Neural crest cell (in vitro differentiated cells): ENCODE measurements at places on chromosomes 3 and 15. TPM values are rescaled to one million over a fixed set of nuclear protein-coding genes. Genes with fewer than 3 reads are reported as not detected.

DNA sequence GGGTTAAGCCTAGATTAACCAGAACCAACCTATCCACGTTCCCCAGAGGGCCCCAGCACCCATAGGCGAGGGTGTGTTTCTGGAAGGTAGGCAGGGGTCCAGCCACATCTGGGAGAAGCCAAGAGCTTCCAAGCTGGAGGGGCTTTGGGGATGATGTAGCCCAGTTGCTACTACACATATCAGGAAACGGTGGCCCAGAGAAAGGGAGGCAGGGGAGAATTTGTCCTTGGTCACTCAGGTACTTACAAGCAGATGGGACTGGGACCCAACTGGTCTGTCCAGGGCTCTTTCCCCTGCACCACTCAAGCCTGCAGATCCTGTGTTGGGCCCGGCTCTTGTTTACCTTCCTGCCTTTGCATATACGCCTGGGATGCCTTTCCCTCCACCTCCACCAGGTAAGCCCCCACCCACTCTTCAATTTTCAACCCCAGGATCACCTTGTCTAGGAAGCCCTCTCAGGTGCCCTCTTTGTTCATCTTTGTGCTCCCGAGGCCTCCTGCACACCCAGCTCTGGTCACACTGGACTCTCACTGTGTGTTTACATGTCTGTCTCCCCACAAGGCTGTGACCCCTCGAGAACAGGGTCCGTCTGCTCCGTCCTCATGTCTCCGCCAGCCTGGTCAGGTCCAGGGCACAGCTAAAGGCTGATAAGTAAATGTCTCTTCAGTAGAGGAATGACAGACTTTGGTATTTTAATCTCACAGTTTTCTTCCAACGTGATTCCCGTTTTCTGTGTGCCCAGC is 204.4 kb upstream of the LINGO1 start:
- no peak for DNase-seq

- DNase-seq: no peak
These were observed 241.8 kb downstream of the TBC1D5 start for GRCh38 chr3:17500618-17501017.

DNA sequence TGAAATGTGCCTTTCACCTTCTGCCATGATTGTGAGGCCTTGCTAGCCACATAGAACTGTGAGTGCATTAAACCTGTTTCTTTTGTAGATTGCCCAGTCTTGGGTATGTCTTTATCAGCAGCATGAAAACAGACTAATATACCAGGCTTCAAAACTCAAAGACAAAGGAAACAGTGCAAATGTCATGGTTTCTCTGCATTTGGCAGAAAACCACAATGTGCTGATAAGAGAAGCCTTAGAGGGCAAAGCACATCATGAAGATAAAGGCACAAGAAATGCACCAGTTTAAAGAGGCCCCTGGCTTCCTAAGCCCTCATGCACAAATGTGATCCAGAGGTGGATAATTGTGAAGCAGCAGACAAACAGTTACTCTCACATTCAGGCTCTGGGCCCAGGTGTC is 259.2 kb downstream of the CPNE4 start:
- no peak for DNase-seq

DNA sequence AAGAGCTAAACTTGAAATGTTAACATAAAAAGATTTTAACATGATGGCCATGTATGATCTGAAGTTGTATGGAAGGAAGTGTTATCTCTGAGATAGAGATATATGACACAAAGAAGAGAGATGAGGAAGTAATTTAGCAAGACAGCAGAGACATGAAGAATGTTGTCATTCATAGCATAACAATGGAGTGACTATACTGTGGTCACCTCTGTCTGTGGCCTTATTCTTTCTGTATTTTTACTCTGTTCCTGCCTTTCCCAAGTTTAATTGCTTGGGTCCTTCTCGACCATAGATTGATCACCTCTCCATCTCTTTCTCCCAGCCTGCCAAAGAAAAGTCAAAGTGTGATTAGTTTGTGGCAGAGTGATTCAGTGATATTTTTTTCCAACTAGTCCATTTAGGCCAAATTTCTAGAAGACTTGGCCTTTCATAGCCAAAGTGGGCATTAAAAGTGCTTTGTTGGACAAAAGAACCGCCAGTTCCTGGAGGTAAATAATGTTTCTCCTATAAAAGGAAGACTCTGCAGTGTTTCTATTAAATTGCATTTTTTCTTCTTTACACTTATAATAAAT is 711.9 kb downstream of the CADM2 start:
- no peak for DNase-seq

DNA sequence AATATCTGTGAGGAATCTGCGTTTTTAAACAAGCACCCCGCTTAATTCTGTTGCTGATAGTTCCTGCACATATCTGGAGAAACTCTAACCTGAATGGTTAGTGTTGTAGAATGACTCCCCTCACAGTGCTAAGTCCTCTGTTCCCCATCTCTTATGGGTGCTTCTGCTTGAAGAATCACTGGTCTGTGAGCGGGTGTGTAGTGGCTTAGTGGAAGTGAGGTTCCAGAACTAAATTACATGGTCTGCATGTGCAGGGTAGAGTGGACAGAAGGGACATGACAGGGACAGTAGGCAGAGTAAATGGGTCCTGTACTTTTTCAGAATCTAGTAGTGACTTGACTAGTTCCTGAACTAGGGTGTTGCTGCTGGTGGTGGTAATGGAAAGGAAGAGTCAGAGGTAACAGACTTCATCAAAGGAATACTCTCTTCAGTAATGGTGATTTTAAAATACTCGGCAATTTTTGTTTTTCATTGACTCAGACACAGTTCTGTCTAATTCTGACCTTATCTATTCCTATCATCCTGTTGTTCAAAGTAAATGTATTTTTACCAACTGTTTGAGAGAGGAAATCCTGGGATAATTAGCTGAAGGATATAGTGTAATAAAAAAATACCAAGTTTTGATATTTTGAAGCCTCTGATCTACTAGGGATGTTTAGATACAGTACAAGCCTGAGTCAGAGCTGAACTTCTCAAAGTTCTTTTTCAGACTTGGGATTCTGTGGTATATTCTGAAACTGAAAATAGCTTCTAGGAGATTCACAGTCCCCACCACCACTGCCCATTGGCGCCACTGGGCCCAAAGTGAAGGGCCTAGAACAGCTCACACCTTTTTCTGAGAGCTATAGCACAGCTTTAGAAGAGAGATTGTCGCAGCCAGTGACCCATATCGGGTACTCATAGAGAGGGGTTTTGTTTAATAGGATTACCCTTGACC is 55.5 kb downstream of the FNDC3B start:
- no peak for DNase-seq

DNA sequence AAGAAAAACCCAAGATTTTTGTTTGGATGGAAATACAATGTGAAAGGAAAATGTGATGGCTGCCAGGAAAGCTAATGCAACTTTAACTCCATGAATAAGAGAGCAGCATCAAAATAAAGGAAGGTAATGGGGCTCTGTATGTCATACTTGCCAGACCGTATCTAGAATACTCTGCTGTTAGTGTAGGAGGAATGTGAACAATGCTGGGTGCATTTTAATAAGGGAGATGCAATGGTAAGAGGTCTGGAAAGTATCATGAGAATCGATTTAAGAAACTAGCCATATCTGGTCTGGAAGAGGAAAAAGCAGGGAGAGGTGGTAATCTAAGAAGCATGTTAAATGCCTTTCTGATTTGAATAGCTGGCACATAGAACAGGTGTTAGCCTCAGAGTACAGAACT is 239.6 kb downstream of the GBE1 start:
- DNase-seq: no peak

DNA sequence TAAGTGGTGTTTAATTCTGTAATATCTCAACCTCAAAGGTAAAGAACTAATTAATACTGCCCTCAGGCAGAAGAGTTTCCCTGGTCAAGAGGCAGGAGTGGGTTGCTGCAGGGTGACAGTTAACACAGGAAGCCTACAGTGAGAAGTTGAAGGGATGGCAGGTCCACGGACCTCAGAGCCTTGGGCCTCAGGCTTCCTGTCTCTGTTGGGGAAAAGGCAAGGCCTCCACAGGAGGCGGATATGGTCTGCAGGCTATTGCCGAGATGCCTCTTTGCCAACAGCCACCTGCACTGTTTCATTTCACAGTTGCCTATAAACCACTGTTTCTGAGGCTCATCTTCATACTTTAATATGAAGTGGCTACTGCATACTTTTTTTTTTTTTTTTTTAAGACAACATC is 33.3 kb upstream of the RPN1 start:
- no peak for DNase-seq

DNA sequence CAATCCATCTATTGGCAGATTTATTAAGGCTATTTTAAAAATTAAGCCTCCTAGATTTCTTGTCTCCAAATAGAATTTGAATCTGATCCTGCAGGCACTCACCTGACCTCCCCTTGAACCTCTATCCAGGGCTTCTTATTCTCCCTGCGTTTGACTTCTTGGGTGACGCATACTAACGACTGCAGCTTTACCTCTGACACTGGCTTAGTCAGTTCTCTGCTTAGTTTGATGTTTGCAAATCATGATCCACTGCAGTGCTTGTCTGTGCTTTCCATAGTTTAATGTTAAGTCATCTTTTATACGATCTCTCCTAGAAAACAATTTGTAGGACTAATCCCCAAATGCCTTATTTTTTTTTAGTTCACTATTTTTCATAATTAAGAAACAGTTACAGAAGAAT is 233.1 kb downstream of the ROBO1 start:
- no peak for DNase-seq

DNA sequence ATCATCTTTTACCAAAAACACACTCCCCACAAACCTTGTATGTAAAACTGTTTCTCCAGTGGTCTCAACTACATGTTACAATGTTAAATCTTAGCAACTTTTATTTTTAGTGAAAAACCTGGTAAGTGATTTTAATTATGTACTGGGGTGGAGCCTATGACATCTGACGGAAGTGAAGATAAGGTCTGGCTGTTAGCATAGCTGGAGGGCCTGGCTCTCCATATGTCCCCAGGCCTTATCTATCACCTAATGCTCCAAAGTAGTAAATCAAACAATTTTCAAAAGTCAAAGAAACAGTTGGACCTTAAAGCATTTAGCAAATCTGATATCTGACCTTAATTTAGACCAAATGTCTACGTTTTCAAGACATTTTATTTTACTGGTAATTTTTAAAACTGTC is 173.6 kb upstream of the SMAD3 start:
- DNase-seq: no peak

- no peak for DNase-seq
These were observed 237.5 kb upstream of the CHRM5 start for GRCh38 chr15:33730815-33731214.

GRCh38 chr15:60390871-60391501 is 6.8 kb downstream of the ANXA2 start:
- DNase-seq: no peak

- DNase-seq: no peak
These were observed 18.8 kb downstream of the MYL3 start for GRCh38 chr3:46844397-46844796.

DNA sequence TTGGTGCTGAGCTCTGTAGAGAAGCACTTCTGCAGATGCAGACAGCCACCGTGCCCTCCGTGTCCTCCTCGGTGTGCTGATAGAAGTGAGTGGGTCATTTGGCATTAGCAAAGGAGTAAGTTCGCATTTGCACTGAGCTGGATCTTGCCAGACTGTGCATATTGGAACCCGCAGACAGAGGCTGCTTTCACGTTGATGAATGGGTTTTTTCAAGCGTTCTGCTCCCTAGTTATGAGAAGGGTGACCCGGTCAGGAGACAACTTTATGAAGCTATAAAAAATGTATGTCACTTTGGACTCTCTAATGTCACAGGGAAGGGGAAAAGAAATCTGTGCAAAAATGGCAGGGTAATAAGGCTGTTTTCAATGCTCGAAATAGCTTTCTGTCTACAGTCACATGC is 739.4 kb downstream of the MCTP2 start:
- no peak for DNase-seq

DNA sequence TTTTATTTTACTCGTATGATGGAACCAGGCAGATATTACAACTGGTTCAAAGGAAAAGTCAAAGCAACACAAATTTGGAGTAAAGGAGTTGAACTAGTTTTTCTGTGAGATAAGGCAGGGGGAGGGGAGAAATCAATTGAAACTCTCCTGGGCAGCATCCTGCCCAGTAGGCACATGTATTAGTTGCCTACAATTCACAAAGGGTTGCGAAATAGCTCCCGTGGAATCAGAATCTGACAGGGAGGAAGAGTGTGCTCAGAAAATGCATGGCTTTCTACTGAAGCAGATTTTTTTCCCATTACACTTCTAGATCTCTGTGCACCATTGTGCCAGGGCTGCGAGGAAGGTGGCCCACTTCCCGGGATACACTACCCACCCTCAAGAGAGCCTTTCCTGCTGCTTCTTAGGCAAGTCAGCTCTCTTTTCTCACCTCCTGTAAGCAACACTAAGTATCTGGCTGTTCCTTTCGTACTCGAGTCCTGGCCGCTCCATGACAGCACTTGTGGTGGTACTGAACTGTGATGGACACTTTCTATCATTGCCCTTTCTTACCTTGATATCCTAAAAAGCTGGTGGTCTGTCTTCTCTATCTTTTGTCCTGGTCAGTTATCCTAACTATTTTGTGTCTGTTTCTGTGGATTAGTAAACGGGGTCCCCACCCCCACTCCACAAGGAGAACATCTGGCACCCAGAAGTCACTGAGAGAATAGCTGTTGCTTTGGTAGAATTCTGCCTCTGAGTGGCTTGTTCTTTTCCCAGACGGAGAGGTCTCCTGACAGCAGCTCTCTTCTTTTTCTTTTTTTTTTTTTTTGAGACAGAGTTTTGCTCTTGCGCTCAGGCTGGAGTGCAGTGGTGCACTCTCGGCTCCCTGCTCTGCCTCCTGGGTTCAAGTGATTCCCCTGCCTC is 74.8 kb downstream of the RPL39L start:
- DNase-seq: no peak

DNA sequence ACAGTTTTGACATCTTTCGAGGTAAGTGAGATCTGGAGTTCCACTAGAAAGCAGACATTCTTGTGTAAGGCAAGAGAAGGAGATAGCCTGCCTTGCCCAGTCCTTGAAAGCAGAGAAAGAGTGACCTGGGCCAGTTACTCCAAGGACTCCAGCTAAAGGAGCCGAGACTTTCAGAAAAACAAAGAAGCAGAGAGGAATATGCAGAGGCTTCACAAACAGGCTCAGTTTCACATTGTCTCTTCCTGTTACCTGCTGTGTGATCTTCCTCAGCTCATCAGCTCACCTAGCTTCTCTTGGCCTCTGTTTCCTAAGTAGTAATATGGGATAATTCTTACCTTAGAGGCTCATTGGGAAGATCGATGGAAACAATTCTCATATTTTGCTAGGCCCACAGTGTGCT is 81.0 kb downstream of the CDC25A start:
- no peak for DNase-seq

GRCh38 chr3:78004571-78004970 is 964.7 kb downstream of the ROBO2 start:
- DNase-seq: no peak

C3orf85 gene
- total RNA-seq: not detected in 2 replicates

KLHL40 gene
- total RNA-seq: not detected in 2 replicates

TMCO5A gene
- total RNA-seq: not detected in 2 replicates

CPLX3 gene
- not detected in 2 replicates for total RNA-seq

ST8SIA2 gene
- 25.5 and 27.4 TPM in 2 replicates for total RNA-seq

AHSG gene
- total RNA-seq: 0.30 TPM in 1 of 2 replicates, not detected in the other

ADAMTS9 gene
- total RNA-seq: 13.8 and 15.1 TPM in 2 replicates
